ENCODE measurements at places on chromosomes 5 and 9.
A peak's percentile ranks its signal among the peaks of the same experiment; 100 is the strongest.

GRCh38 chr5:107680799-107681198 is 10.1 kb upstream of the EFNA5 start:
- no peak for DNase-seq

- DNase-seq, result no peak
These were observed 2.5 kb upstream of the CACFD1 start for GRCh38 chr9:133457233-133457632.

- no peak for DNase-seq
These were observed 478.3 kb upstream of the FTMT start for GRCh38 chr5:121373371-121373770.

GRCh38 chr5:154394307-154394706 is 51.5 kb upstream of the SAP30L start:
- no peak for DNase-seq

GRCh38 chr9:126049088-126049487 is 277.5 kb upstream of the MVB12B start:
- DNase-seq, result no peak

DNA sequence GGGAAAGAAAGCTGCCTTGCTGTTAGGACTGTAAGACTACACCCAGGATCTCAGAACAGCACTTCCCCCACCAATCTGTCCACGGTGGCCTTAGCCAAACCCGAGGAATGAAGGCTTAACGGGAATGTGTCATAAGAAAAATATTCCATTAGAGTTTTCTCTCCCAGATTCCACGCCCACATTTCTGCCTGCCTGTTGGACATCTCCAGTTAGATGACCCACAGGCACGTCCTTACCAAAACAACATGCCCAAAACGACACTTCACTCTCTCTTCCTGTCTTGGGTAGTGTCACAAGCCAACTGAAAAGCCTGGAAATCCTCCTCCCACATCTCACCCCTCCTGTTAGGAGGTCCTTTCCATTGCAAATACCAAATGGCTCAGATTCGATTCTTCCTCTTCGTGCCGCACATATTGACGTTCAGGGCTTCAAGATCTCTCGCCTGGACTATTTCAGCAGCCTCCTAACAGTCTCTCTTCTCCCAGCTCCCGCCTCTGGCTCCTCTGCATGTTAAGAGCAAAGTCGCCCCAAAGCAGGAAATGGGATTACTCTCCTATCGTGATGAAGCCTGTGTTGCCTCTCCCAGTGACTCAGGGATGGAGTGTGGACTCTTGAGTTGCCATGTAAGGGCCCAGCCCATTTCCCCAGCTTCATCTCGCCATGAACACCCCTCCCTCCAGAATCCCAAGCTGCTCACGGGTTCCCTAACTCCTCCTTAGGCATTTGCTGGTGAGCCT is 159.3 kb downstream of the NR3C1 start:
- no peak for DNase-seq

DNA sequence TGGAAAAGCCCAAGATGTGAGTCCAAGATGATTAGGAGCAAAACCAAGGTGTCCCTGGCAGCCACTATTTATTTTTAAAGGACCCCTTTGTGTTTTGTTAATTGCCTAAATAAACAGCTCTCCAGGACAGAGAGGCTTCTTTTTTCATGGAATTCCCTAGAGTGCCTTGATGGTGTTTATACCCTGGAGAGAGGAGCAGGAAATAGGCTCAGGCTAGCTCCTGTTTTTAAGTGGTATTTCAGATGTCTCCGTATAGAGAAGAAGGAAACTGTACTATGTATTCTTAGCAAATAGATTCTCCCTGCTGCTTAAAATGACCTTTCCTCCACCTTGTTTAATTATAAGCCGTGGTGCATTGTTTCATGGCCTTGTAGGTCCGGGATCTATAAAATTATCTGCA is 292.4 kb downstream of the CD180 start:
- DNase-seq, result no peak

GRCh38 chr5:123207081-123207537 is 118.1 kb downstream of the PRDM6 start:
- DNase-seq, result no peak

- no peak for DNase-seq
These were observed 115.0 kb downstream of the KIAA1958 start for GRCh38 chr9:112601636-112602035.

DNA sequence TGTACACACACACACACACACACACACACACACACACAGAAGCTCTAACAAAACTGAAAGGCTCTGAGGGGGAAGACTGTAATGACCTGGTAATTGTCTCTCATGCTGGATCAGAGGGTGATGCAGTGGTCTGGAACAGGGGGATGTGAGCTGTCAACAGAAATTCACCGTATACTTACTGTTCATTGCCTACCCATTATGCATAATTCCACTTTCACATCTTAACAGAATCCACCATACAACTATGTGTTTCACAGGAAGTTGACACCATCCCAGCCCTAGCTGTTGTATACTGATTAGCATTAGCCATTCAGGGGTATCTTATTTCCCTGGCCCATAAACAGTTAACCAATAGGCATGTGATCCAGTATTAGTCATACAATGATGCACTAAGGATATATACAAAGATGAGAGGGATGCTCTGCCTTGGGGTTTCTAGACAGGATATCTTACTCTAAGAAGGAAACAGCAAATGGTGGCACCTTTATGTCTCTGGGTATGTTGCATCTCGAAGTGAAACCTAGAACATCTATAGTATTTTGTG is 396.5 kb upstream of the BRINP1 start:
- no peak for DNase-seq

DNA sequence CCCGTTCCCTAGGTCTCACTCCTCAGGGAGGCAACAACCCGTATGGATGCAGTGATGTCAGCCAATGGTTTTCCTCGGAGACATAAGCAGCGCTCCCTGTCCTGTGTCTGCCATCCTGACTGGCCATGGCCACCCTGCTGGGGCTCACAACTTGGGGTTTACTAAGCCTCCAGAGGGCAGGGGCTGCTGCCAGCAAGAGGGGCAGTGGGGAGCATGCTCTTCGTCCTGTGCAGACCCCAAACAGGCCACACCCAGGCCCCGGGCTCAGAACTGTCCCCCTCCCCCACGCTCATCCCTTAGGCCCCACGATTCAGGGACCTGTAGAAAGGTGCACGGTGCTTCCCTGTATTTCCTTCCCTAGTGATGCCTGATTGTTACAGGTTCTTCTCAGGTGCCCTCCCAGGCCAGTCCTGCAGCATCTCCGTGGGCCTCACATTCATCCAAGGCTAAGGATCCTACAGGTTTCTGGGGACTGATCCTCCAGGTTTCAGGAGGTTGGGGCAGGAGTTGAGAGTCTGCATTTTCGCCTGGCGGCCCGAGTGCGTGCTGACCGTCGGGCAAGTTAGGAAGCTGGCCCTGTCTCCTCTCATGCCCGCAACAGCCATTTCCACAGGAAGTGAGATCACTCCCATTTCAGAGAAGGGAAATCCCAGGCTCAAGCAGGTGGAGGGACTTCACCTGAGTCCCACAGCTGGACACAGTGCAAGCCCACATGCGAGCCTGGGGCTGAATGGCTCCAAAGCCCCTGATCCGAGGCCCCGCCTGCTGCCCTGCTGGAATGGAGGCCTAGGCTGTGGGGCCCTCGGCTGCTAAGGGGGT is 217.6 kb downstream of the ROR2 start:
- DNase-seq, result no peak

DNA sequence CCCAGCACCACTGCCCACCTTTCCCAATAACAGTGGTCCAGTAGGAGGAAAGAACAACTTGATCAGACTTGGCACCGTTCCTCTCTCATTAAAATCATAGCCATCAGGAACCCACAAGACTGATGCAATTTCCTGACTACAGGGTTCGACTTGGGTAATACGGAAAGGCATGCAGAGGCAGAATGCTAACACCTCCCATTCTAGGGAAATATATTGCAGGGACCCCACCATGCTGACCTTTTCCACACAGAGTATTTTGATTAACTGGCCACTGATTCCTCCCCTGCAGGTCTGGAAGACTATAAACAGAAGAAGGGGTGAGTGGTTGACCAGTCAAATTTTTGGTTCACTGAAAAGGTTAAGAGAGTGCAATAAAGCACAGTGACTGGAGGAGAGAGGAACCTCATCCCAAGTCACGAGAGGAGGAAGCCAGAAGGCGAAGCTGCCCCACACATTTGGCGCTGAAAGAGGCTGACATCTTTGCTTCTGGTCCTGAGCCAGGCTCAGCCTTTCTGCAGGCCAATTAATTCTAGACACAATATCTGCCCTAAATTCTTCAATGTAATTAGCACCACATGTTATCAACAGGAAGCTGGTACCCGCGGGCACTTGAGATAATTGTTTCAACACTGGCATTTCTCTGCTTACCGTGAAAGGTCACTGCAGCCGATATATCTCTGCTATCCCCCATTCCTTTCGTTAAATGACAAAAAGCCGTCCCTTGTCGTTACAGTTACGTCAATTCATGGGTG is 64.7 kb upstream of the SPOCK1 start:
- no peak for DNase-seq

DNA sequence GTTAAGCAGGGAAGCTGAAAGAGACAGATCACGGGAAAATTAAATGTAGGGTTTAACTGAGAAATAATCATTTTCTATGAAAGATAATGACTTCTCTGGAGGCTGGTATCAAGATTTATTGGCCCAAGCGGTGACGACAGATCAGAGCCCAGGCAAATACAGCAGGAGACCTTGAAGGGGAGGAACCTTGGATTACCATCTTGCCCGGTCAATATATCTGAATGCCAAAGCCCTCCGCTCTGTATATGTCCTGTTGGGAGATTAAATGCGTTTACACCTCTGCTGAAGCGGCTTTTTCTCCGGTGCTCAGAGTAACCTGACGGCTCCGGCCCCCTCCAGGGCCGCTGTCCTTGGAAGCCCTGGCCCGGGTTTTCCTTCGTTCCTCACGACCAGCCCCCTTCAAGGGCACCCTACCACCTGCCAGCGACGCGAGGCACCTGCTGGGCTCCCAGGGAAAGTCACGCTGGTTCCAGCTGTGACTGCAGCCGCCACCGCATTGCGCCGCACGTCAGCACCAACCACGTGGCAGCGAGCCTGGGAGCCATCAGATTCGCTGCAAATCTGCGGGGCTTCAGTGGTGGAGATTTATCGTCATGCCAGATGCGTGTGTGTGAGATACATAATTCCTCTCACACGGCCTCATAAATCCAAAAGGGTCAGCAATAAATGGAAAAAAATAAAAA is 4.4 kb upstream of the QSOX2 start:
- no peak for DNase-seq

GRCh38 chr5:133348406-133348805 is 263.9 kb downstream of the FSTL4 start:
- no peak for DNase-seq

GRCh38 chr9:73049280-73049679 is 96.4 kb upstream of the ALDH1A1 start:
- no peak for DNase-seq

- DNase-seq, result no peak
These were observed 322 bp upstream of the SH3GL2 start for GRCh38 chr9:17578577-17578910.

- no peak for DNase-seq
These were observed 73.2 kb downstream of the SH3PXD2B start for GRCh38 chr5:172380987-172381643.

GRCh38 chr9:18173923-18174322 is 300.0 kb upstream of the ADAMTSL1 start:
- DNase-seq, result no peak

DNA sequence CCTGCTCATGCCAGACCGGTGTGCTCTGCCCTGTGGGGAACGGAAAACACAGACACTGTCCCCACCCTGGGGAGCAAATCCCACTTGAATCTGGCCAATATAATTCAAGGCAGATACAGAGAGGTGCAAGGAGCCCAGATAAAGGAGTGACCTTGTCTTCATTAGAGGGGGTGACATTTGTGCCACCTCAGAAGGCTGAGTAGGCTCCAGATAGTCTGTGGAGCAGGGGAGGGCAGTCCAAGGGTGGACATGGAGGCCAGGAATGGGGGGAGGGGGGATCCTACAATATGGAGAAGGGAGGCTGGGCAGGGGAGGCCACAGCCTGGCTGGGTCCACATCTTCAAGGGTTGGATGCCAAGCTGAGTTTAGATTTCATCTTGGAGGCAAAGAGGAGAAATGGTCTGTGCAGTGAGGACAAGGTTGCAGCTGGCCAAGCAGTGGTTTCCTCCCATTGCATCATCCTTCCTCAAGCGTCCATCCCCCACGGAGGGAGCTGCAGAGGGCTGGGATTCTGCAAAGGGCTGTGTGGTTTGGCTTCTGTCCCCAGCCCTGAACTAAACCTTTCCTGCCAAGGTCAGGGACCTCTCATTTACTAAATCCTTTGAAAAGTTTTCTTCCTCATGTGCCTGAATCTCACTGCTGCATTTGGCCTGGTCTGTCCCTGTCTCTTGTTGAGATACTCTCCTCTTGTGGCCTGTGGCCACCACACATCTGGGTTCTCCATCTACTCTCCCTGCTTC is 60.1 kb downstream of the GALNT12 start:
- no peak for DNase-seq

GRCh38 chr9:33676746-33677505 is 118.4 kb upstream of the PRSS3 start:
- peak; percentile 2 for DNase-seq

GRCh38 chr9:134670851-134671281 is 29.3 kb downstream of the COL5A1 start:
- DNase-seq, result no peak

GRCh38 chr9:21873540-21874221 is 71.2 kb downstream of the MTAP start:
- no peak for DNase-seq

DNA sequence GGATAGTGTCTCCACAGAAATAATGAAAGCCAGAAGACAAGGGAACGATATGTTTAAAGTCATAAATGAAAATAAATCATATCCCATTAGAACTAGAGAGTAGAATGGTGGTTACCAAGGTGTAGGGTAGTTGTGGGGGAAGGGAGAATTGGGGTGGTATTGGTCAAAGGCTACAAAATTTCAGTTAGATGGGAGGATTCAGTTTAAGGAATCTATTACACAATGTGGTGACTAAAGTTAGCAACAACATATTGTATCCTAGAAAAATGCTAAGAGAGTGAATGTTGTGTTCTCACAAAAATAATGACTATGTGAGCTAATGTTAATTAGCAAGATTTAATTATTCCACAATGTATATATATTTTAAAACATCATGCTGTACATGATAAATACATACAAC is 27.8 kb upstream of the LARP1 start:
- no peak for DNase-seq

- DNase-seq, result no peak
These were observed 9.7 kb upstream of the HSPB3 start for GRCh38 chr5:54445691-54446378.

- DNase-seq, result no peak
These were observed 36.0 kb upstream of the CREBRF start for GRCh38 chr5:173020154-173020581.

- DNase-seq, result no peak
These were observed 34.9 kb upstream of the ATP6V1G1 start for GRCh38 chr9:114552706-114553105.
